Large intestine (tissue), 12 donors: ENCODE measurements at places on chromosomes 7 and 10.
A peak's percentile ranks its signal among the peaks of the same experiment; 100 is the strongest.

DNA sequence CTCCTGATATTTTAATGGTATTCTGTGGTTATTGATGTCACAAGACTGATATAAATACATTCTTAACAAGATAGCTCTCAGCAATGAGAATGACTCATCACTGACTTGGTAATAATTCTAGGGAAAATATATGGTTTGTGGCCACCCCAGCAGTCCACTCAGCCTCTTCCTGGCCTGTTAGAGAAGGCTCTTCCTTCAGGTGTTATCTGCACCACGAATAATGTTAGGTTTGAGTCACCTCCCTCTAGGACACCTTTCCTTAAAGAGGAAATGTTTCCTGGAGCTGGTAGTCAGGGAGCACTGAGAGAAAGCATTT is 163.3 kb downstream of the SVIL start:
- DNase-seq = peak; percentile 43

DNA sequence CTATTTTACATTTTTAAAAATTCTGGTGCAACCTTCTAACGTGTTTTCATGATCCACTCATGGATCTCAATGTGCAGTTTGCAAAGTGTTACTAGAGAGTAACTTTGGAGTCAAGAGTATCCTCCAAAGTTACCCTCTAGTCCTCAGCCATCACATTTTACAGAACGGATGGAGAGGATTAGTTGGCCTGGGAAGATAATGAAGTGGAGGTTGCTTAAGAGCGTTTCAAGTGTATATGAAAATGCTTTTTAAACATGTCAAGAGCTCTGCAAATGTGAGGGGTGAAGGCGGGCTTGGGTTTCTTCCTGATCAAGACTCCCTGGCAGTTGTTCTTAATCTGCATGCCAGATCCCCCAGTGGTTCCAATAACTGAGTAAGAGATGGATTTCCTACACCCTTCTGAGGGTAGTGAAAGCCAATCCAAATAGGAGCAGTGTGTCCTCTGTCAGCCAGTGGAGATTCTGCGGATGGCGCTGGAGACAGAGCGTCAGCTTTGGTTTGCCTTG is 299.4 kb upstream of the NPVF start:
- DNase-seq = no peak

DNA sequence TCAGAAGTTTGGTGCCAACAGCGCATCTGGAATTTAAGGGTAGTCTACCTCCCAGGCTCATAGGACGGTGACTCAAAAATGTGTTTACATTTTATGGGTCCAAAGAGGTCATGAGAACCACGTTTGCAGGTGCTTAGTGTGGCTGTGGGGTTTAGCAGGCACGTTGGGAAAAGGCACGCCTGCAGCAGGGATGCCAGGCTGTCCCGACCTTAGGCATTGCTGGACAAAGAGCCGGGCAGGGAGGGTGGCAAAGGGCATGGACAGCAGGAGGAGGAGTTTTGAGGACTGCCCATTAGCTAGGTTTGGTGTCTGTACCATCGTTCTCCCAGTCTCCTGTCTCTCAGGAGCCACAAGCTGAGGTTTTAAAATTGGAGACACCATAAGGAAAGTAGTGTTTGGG is 104.4 kb downstream of the TRRAP start:
- DNase-seq = no peak

GRCh38 chr10:132107186-132107948 is 41.6 kb downstream of the JAKMIP3 start:
- DNase-seq = no peak

- no peak for DNase-seq
These were observed 34.2 kb downstream of the MTURN start for GRCh38 chr7:30168835-30169573.

DNA sequence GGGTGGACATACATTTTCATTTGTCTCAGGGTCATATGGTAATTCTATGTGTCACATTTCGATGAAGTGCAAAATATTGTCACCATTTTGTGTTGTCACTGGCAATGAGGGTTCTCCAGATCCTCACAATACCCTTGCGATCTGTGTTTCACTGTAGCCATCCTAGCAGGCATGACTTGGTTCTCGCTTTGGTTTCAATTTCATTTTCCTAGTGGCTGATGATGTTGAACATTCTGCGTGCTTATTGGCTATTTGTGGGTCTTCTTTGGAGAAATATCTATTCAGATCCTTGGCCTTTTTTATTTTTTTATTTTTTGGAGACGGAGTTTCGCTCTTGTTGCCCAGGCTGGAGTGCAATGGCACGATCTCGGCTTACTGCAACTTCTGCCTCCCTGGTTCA is 24.8 kb upstream of the MNX1 start:
- DNase-seq = no peak

DNA sequence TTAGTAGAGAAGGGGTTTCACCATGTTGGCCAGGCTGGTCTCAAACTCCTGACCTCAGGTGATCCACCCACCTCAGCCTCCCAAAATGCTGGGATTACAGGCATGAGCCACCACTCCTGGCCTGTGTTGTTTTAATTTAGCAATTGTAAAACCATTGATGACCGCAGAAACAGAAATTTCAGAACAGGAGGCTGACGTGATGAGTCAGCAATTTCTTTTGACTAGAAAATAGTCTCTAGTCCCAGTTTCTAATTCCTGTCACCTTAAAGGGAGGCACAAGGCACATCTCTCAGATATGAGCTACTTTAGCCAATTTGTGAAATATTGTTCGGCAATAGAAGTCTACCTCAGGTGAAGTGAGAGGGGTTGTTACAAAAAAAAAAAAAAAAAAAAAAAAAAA is 440.8 kb upstream of the C7orf33 start:
- no peak for DNase-seq

- no peak for DNase-seq
These were observed 265.2 kb upstream of the PHF14 start for GRCh38 chr7:10708447-10708846.

DNA sequence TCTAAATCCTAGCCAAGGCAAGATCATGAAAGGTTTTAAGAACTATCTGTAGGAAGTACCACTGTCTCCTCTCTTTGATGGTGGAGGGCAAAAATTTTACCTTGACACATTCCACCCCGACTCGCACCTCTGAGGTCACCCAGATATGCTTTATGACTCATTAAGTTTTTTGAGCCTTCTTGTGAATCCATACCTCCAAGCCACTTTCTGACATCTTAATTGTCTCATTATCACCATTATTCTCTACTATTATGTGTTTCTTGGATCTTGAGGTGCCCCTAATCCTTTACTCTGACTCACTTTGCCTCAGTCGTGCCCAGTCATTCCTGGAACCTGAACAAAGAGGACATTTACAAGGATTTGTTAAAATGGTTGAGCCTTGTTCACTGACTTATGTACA is 146.6 kb downstream of the RAPGEF5 start:
- no peak for DNase-seq

DNA sequence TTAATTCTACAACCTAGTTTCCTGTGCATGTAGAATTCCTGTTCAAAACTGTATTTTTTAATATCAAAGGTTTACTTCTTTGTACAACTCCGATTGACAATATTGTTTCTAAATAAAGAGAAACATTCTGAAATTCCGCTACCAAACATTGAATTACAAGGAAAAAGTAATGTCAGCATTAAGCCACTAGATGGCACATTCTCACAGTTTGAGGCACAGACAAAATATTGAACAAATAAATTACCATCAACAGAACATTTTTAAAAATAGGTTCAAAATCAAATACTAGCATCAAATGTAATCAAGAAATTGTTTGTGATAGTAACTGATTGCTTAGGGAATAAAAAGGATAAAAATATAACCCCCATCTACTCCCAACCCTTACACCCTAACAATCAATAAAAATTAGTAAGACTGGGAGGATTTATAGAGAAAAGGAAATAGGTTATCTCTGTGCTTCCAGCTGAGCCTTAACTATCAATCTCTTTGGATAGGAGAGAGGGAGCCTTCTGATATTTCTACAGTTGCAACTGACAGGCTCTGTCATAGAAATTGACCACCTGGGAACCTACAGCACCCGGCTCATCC is 86.6 kb upstream of the C7orf33 start:
- DNase-seq = no peak

GRCh38 chr7:114930829-114931655 is 9.1 kb downstream of the MDFIC start:
- DNase-seq = no peak

DNA sequence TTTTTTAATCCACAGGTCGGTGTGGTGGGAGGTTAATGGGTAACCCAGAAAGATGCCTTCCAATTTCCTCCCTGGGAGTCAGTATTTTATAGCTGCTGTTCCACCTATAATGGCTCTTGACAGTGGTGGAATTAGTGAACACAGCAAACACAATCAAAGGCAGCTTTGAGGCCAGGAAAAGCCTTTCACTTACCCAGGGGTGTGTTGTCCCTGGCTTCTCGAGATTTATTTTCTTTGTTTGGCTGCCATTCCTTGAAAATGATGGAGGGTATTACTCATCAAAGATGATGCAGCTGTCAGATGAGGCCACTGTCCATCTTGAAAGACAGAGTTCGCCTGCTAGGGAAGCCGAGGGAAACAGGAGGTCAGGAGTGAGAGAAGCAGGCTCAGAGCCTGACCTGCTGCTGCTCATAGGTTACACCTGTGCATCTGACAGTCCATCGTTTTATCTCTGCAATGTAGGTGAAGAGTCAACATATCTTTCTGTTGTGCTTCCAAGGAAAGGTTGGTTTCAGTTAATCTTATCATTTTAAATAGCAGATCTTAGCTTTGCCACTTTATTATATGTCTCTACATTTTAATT is 221.6 kb downstream of the XPNPEP1 start:
- DNase-seq = peak; percentile 67

GRCh38 chr7:27118580-27118979 is 12.0 kb downstream of the HOXA4 start:
- no peak for DNase-seq

DNA sequence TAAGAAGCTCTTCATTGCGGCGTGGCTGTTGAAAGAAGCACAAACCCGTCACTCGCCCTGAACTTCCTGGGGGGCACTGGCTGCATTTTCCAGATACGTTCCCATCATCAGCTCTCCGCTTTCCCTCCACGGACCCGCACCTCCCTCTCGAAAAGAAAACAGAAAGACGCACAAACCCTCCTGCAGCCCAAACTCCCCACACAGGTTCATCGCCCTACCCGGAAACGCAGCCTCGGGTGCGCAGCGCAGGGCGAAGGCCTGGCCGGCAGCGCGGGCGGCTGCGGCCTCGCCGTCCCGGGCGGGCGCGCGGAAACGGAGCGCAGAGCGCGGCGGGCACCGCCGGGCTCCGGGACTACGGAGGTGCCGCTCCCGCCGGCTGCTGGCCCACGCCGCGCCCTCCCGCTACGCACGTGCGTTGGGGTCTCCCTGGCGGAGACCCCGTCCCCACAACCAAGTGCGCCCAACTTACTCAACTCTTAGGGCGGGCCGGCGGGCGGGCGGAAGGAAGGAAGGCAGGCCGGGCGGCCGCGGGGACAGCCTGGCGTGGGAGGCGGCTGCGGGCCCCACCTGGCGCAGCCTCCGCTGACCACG is 822 bp downstream of the ZNF800 start:
- DNase-seq = peak; percentile 79

DNA sequence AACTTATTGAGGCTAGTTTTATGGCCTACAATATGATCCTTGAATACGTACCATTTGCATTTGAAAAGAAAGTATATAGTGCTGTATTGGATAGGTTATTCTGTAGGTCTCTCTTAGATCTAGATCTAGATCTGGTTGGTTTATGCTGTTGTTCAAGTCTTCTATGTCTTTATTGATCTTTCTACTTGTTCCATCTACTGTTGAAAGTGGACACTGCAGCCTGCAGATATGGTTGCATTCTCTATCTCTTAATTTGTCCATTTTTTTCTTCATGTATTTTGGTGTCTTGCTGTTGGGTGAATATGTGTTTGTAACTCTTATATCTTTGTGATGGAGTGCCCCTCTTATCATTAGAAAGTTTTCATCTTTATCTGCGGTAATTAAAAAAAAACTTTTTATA is 139.4 kb upstream of the PCDH15 start:
- DNase-seq = no peak

- DNase-seq = no peak
These were observed 25.7 kb upstream of the ASCC1 start for GRCh38 chr10:72241691-72242252.

- no peak for DNase-seq
These were observed 20.4 kb downstream of the ELFN1 start for GRCh38 chr7:1690359-1690958.

- DNase-seq = no peak
These were observed 32.3 kb downstream of the AGR3 start for GRCh38 chr7:16849296-16850148.

DNA sequence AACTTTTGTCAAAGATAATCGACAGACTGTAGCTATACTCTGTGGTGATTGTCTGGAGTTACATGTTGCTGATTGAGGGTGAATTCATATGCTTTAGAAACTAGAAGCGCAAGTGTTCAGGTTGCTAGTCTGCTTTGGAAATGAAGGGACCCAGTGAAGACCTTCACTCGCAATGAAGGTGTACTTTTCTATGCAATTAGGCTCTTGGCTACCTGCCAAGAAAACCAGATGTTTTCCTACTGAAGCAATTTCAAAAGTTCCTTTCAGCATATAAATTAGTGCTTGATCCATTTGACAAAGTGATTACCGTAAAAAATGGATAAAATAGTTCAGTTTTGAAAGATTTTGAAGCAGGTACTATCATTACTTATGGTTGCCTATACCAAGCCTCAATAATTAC is 10.0 kb upstream of the STK31 start:
- DNase-seq = no peak

DNA sequence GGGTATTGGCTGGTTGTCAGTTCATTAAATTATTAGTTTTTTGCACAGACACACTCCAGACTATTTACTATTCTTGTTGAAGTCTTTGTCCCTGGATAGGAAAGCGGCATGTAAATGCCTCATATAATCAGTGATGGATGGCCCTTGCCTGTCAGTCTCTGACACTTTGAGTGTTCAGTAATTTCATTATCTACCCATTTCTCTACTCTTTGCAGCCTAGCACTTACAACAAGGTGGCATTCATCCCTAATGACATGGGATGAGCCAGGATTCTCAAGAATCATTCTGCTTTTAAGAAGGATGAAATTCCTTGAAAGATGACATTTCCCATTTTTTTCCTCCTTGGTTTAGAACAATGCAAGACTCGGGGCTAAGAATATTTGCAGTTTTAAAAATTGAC is 155.7 kb downstream of the SORCS3 start:
- no peak for DNase-seq

DNA sequence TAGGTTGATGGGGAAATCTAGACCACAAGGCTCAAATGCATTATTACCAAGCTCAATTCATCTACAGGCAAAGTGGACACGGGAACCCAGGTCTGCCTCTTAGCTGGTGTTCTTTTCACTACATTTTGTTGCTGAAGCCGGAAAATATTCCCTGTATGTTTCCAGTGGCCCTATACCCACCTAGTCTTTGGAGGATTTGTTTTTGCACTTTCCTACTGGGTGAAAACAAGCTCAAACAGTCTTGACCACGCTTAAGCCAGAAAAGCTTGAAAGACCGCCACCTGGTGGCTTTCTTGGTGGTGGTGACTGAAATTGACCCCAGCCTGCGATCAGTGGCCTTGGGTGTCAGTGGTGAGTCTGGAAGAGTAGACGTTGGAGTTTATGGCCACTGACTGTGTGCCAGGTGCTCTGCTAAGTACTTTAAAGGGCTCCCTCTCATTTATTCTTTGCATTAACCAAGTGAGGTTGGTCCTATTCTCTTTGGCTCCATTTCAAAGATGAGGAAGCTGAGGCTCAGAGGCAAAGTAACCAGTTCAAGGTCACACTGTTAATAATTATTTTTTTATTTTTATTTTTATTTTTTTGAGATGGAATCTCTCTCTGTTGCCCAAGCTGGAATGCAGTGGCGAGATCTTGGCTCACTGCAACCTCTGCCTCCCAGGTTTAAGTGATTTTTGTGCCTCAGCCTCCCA is 11.1 kb upstream of the CRTAC1 start:
- DNase-seq = peak; percentile 45

GRCh38 chr10:91796331-91797047 is 1.7 kb upstream of the TNKS2 start:
- peak; percentile 55 for DNase-seq
